ENCODE measurements at places on chromosomes 11 and 22.

DNA sequence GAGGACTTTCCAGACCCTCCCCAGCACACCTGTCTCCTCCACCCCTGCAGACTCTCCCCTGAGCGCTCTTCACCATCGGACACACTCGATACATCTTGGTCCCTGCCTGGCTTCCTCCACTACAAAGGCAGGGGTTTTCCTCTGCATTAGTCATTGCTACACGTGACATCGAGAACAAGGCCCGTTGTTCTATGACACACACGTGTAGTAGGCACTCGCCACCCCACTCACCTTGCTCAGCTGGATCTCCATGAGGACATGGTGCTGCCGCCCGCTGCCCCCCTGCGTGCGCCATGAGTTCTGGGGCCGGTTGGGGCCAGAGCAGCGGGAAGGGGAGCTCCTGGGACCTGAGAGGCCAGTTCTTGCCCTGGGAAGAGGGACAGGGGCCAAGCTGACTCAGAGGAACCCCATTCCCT, 16.7 kb downstream of the ATG2A start:
- no peak overlapping the region for H3K27ac ChIP-seq
- no peaks in the 10 kb centered on the region for H3K4me1 ChIP-seq
- H3K4me3 ChIP-seq = no peak overlapping the region
- H3K27me3 ChIP-seq = no peaks in the 10 kb centered on the region
- peaks cover 2% of the 10 kb centered on the region for H3K36me3 ChIP-seq

GRCh38 chr11:68843703-68844312, 2.1 kb upstream of the CPT1A start:
- no peak overlapping the region for H3K4me3 ChIP-seq
- H3K27me3 ChIP-seq = no peaks in the 10 kb centered on the region
- peak overlapping the region; percentile 78 for H3K27ac ChIP-seq
- H3K4me1 ChIP-seq = no peaks in the 10 kb centered on the region

DNA sequence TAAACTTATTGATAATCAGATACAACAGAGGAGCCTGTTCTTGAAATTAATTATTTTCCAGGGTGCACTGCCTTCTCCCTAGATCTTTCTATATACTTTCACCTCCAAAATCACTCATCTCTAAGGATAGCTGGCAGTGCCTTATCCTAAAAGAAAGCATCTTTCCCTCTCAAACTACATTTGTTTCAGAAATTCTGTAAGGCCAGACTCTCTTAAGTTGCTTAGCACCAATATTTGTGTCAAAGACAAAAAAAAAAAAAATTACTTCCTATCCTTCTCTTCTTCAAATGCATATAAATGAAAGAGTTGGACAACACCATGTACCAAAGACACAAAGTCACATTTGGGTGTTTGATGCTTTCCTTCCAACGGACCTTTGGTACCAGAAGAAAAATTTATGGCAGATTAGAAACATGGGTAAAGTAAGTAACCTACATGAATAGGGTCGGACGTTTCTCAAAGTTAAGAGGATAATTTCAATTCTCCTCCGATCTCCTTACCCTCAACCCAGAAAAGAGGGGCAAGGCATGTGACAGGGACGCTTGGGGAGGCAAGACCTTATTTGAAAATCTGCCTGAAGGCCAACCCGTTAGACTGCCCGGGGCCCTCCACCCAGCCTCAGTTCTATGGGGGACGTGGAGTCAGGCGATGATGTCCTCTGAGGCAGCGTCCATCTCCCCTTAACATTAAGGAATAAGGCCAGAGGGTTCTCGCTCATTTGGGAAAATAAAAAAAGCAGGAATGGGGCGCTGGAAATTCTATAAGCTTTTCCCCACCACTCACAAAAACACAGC, 66.3 kb downstream of the ETS1 start:
- H3K4me1 ChIP-seq = peaks cover 3% of the 10 kb centered on the region
- H3K4me3 ChIP-seq = peak overlapping the region; percentile 85
- H3K27ac ChIP-seq = peak overlapping the region; percentile 91

DNA sequence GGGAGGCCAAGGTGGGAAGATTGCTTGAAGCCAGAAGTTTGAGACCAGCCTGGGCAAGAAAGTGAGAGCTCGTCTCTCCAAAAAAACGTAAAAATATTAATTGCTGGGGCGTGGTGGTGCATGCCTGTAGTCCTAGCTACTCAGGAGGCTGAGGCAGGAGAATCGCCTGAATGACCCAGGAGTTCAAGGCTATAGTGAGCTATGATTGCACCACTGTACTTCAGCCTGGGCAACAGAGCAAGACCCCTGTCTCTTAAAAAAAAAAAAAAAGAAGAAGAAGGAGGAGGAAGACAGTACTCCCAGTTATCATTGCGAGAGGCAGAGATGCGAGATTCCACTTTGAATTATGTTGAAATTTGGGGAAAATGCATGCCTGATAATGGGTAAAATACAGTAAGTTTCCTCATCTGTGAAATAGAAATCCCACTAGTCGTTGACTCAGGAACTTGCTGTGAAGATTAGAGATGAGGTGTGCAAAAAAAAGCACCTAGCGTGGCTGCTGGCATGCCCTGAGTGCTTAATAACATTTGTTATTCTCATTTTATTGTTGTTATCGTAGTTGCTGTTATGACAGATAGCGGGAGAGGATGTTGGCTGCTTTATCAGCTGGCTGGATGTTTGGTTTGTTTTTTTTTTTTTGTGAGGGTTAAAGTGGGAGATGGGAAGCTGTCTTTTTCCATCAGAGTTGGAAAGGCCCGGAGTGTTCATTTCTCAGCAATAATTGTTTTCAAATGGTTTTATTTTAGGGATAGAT, 33.4 kb downstream of the BCR start:
- H3K4me1 ChIP-seq = peaks cover 31% of the 10 kb centered on the region
- no peak overlapping the region for H3K27ac ChIP-seq
- H3K36me3 ChIP-seq = no peaks in the 10 kb centered on the region
- no peak for DNase-seq
- no peaks in the 10 kb centered on the region for H3K27me3 ChIP-seq
- H3K4me3 ChIP-seq = no peak overlapping the region

DNA sequence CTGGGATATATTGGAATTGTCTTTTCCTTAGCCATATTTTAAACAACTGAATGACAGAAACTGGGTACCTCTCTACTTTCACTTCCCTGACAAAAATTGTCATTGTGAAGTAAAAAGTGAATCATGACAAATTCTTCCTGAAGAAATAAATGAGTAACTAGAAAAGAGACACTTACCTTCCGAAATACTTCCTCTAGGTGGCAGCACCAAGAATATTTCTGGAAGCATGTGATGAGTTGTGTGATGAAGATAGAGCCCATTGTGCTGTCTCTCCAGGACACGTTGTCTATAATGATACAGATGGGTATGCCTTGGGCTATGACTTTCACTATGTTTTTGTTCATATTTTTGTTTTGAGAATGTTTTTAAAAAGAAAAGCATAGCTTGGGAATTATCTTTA, 21.5 kb downstream of the CASP4 start:
- H3K36me3 ChIP-seq = no peaks in the 10 kb centered on the region
- H3K27ac ChIP-seq = no peak overlapping the region
- H3K4me1 ChIP-seq = no peaks in the 10 kb centered on the region
- no peaks in the 10 kb centered on the region for H3K27me3 ChIP-seq
- no peak overlapping the region for H3K4me3 ChIP-seq

- peak overlapping the region; percentile 32 for H3K27ac ChIP-seq
- DNase-seq = peak; percentile 39
- H3K4me1 ChIP-seq = peaks cover 7% of the 10 kb centered on the region
- no peak overlapping the region for H3K4me3 ChIP-seq
- no peaks in the 10 kb centered on the region for H3K36me3 ChIP-seq
These were observed 156.4 kb upstream of the PITPNB start for GRCh38 chr22:28075358-28075981.

DNA sequence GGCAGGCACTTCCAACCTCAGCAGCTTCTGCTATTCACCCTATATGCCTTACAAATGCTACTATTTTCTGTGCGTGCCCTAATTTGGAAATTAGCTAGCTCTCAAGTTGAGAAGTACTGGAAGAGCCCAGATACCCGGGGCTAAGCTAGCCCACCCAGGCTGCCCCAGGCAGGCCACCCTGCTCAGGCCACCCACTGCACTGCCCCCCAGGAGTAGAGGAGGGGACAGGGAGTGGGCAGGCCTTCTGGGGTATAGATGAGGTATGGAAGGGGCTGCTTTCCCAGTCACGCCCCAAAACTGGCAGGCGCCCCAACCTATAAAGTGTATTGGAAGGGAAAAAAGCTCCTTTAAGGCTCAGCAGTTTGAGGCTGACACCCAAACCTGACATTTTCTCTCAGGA, 43.5 kb downstream of the DRD2 start:
- H3K27me3 ChIP-seq = no peaks in the 10 kb centered on the region
- DNase-seq = no peak
- H3K27ac ChIP-seq = no peak overlapping the region
- no peaks in the 10 kb centered on the region for H3K36me3 ChIP-seq
- H3K4me3 ChIP-seq = no peak overlapping the region

GRCh38 chr11:46051102-46051501, 70.2 kb downstream of the PHF21A start:
- no peak overlapping the region for H3K4me3 ChIP-seq
- no peaks in the 10 kb centered on the region for H3K27me3 ChIP-seq
- DNase-seq = no peak
- H3K4me1 ChIP-seq = peaks cover 4% of the 10 kb centered on the region
- no peak overlapping the region for H3K27ac ChIP-seq

- no peak for DNase-seq
- H3K27ac ChIP-seq = no peak overlapping the region
- H3K27me3 ChIP-seq = no peaks in the 10 kb centered on the region
- H3K4me1 ChIP-seq = peaks cover 8% of the 10 kb centered on the region
These were observed 43.4 kb downstream of the WEE1 start for GRCh38 chr11:9616858-9617257.

DNA sequence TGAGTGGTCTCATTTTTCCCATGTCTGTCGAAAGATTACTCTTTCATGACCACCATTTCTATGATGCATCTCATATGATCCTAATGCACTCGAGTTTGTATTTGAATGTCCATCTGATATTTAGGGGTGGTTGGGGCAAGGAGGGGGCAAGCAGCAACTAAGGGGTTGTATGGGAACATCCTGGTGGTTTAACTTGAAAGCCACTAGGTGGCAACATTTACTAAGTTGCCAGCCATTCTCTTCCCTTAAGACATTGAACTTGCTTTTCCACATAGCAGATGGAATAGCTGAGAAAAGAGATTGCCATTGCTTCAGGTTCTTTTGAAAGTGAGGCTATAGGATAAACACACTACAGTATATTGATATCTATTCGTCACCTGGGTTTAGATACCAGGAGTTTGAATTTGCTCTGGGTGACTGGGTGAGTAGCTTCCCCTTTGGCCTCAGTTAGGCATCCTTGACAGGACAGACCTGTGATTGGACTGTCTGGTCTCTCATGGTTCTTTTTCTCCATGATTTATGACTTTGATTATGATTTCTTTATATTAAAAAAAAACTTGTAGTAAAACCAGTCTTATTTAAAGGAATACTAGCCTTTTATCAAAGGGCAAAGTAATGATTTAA, 32.4 kb downstream of the NF2 start:
- no peaks in the 10 kb centered on the region for H3K36me3 ChIP-seq
- H3K27ac ChIP-seq = no peak overlapping the region
- peaks cover 9% of the 10 kb centered on the region for H3K4me1 ChIP-seq
- H3K27me3 ChIP-seq = no peaks in the 10 kb centered on the region

- no peaks in the 10 kb centered on the region for H3K27me3 ChIP-seq
- no peaks in the 10 kb centered on the region for H3K4me1 ChIP-seq
These were observed 345.1 kb downstream of the FAT3 start for GRCh38 chr11:92569726-92570125.

GRCh38 chr11:1198561-1199240, 24.2 kb upstream of the MUC5B start:
- H3K4me3 ChIP-seq = no peak overlapping the region
- H3K27ac ChIP-seq = no peak overlapping the region
- no peaks in the 10 kb centered on the region for H3K4me1 ChIP-seq
- no peaks in the 10 kb centered on the region for H3K36me3 ChIP-seq
- DNase-seq = no peak

DNA sequence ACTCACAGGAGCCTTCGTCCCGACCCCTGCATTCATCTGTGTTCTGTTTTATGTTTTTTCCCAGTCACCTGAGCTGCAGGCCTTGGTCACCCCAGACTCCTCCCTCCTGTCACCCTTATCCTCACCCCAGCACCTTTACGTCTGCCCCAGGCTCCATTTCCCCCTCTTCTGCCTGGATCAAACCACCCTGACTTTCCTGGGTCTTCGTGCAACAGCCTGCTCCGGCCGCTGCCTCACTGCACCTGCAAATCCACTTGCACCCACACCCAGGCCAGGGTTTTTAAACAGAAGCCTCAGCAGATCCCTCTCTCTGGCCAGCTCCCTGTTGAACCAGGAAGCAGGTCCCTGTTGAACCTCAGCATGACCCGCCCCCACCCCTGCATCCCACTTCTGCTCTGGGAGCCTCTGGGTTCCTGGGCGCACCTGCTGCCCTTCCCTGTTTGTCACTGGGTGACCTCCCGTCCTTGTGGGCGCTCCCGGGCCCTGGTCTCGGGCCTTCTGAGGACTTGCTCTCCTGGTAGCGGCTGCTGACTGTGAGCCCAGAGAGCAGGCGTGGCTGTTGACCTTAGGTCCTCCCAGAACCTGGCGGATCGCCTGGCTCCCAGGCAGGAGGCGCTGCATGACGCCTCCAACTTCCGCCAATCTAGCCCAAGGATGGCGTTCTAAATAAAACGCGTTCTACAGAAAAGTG, 12.8 kb downstream of the MAPK8IP2 start:
- no peaks in the 10 kb centered on the region for H3K27me3 ChIP-seq
- H3K36me3 ChIP-seq = no peaks in the 10 kb centered on the region
- no peak overlapping the region for H3K27ac ChIP-seq
- DNase-seq = no peak
- H3K4me1 ChIP-seq = no peaks in the 10 kb centered on the region

- peaks cover 5% of the 10 kb centered on the region for H3K36me3 ChIP-seq
- no peaks in the 10 kb centered on the region for H3K27me3 ChIP-seq
- no peak overlapping the region for H3K27ac ChIP-seq
- no peak for DNase-seq
These were observed 35.9 kb downstream of the ARAP1 start for GRCh38 chr11:72716290-72716689.

- peaks cover 11% of the 10 kb centered on the region for H3K27me3 ChIP-seq
- peak overlapping the region; percentile 60 for H3K27ac ChIP-seq
- peaks cover 6% of the 10 kb centered on the region for H3K4me1 ChIP-seq
- no peaks in the 10 kb centered on the region for H3K36me3 ChIP-seq
- no peak for DNase-seq
- peak overlapping the region; percentile 25 for H3K4me3 ChIP-seq
These were observed 49.7 kb downstream of the CYTH4 start for GRCh38 chr22:37331856-37332536.

- H3K4me1 ChIP-seq = no peaks in the 10 kb centered on the region
- H3K27ac ChIP-seq = no peak overlapping the region
- no peaks in the 10 kb centered on the region for H3K27me3 ChIP-seq
- H3K36me3 ChIP-seq = no peaks in the 10 kb centered on the region
- no peak overlapping the region for H3K4me3 ChIP-seq
- DNase-seq = peak; percentile 88
These were observed 9.1 kb downstream of the LMF2 start for GRCh38 chr22:50498322-50498890.

- no peaks in the 10 kb centered on the region for H3K36me3 ChIP-seq
- H3K4me1 ChIP-seq = no peaks in the 10 kb centered on the region
- H3K27me3 ChIP-seq = no peaks in the 10 kb centered on the region
- no peak for DNase-seq
- H3K4me3 ChIP-seq = no peak overlapping the region
These were observed 9.4 kb downstream of the DRD2 start for GRCh38 chr11:113465786-113466185.

GRCh38 chr11:125207866-125208425, 43.4 kb downstream of the PKNOX2 start:
- no peaks in the 10 kb centered on the region for H3K36me3 ChIP-seq
- H3K27me3 ChIP-seq = no peaks in the 10 kb centered on the region
- no peak for DNase-seq
- no peak overlapping the region for H3K4me3 ChIP-seq

GRCh38 chr11:40328890-40329614, 1130.4 kb downstream of the LRRC4C start:
- no peak overlapping the region for H3K27ac ChIP-seq
- peak overlapping the region; percentile 29 for H3K4me3 ChIP-seq
- H3K27me3 ChIP-seq = no peaks in the 10 kb centered on the region
- peak; percentile 16 for DNase-seq
- H3K4me1 ChIP-seq = no peaks in the 10 kb centered on the region
- no peaks in the 10 kb centered on the region for H3K36me3 ChIP-seq
